ENCODE measurements at places on chromosomes 16 and 17. TPM values are rescaled to one million over a fixed set of nuclear protein-coding genes. Genes with fewer than 3 reads are reported as not detected.
A peak's percentile ranks its signal among the peaks of the same experiment; 100 is the strongest.

GRCh38 chr16:84918006-84918909 is 93.1 kb downstream of the ZDHHC7 start:
- H3K27ac ChIP-seq, result peak overlapping the region; percentile 0
- H3K4me1 ChIP-seq, result peaks cover 38% of the 10 kb centered on the region
- H3K4me3 ChIP-seq, result no peak overlapping the region
- DNase-seq, result no peak
- no peaks in the 10 kb centered on the region for H3K36me3 ChIP-seq

GRCh38 chr17:30568117-30568430 is 90.9 kb downstream of the GOSR1 start:
- no peak overlapping the region for H3K27ac ChIP-seq
- no peak overlapping the region for H3K4me3 ChIP-seq
- peaks cover 4% of the 10 kb centered on the region for H3K27me3 ChIP-seq

DNA sequence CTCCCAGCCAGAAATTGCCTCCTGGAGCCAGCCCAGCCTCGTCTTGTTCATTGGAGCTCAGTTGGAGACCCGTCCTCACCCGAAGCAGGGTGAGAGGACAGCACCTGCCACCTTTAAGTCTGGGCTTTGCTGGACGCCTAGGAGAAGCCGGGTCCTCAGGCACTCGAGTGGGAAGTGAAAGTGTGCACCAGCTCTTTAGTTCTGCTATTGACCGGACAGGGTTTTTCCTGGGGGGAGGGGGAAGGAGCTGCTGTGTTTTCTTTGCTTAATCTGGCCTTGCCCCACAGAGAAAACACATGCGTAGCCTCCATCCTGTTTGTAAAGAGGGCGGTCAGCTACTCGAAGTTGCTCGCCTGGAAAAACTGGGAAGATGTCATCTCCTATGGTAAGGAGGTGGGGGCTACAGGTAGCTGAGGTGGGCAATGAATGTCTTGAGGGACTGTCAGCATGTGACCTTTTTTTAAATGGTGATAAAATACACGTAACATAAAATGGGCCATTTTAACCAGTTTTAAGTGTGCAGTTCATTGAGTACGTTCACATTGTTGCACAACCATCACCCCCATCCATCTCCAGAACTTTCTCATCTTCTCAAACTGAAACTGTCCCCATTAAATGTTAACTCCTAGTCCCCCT is 34.4 kb downstream of the CMIP start:
- H3K36me3 ChIP-seq, result peaks cover 23% of the 10 kb centered on the region
- H3K4me1 ChIP-seq, result peaks cover 30% of the 10 kb centered on the region
- H3K4me3 ChIP-seq, result no peak overlapping the region

GRCh38 chr16:50371936-50372595 is 3.3 kb upstream of the BRD7 start:
- H3K36me3 ChIP-seq, result peaks cover 7% of the 10 kb centered on the region
- no peak for DNase-seq
- H3K27ac ChIP-seq, result peak overlapping the region; percentile 74
- peaks cover 39% of the 10 kb centered on the region for H3K4me1 ChIP-seq
- peak overlapping the region; percentile 60 for H3K4me3 ChIP-seq
- H3K27me3 ChIP-seq, result peaks cover 4% of the 10 kb centered on the region

GRCh38 chr17:15122857-15123256 is 142.3 kb downstream of the PMP22 start:
- H3K36me3 ChIP-seq, result no peaks in the 10 kb centered on the region
- peaks cover 22% of the 10 kb centered on the region for H3K27me3 ChIP-seq
- DNase-seq, result no peak
- no peak overlapping the region for H3K4me3 ChIP-seq
- peaks cover 10% of the 10 kb centered on the region for H3K4me1 ChIP-seq

- H3K4me1 ChIP-seq, result no peaks in the 10 kb centered on the region
- H3K4me3 ChIP-seq, result no peak overlapping the region
- H3K27me3 ChIP-seq, result no peaks in the 10 kb centered on the region
- no peak for DNase-seq
These were observed 20.4 kb downstream of the POLR3E start for GRCh38 chr16:22317625-22318024.

DNA sequence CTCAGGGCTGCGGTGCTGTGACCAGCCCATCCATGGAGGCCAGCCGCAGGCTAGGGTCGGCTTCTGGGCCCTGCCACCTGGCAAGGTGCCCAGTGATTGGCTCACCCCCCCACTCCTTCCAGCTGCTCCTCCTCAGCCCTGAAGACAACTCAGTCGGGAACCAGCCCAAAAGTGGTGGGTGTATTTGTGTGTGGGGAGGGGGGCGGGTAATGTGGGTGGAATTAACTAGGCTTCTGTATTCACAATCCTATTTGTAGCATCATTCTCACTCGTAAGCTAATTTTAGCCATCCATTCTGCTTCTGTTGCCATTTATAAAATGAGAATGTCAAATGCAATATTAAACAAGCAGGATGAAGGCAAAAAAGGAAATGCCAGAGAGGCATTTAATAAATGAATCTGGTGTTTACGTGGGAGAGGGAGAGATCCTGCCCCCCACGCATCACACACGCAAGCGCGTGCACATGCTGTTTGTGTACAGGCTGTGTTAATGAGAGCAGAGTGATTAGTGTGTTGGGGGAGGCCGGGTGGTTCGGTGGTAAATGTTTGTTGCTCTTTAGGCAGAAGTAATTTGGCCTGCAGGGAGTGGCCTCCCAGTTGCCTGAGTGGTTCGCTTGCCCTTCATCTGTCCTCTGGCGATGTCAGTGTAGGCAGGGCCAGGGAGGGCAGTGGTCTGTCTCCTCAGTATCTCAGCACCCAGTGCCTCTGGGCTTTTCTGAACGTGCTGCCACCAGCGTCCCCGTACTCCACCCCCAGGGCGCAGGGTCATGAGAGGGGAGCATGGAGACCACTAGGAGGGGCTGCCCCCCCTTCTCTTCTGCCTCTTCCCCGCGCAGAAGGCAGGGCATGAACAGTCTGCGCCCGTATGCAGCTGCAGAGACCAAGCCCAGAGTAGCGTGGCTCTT is 140.1 kb downstream of the CCDC182 start:
- no peaks in the 10 kb centered on the region for H3K36me3 ChIP-seq
- H3K27me3 ChIP-seq, result no peaks in the 10 kb centered on the region
- H3K27ac ChIP-seq, result peak overlapping the region; percentile 95
- H3K4me3 ChIP-seq, result peak overlapping the region; percentile 75
- peaks cover 53% of the 10 kb centered on the region for H3K4me1 ChIP-seq

SDR42E1 gene
- total RNA-seq, result not detected

TBC1D3 gene
- total RNA-seq, result not detected

KRTAP16-1 gene
- not detected for total RNA-seq

CES4A gene
- 13.9 TPM for total RNA-seq

Measured in type B pancreatic cell (in vitro differentiated cells).